ENCODE measurements at places on chromosomes 5 and 9. TPM values are rescaled to one million over a fixed set of nuclear protein-coding genes. Genes with fewer than 3 reads are reported as not detected.

DNA sequence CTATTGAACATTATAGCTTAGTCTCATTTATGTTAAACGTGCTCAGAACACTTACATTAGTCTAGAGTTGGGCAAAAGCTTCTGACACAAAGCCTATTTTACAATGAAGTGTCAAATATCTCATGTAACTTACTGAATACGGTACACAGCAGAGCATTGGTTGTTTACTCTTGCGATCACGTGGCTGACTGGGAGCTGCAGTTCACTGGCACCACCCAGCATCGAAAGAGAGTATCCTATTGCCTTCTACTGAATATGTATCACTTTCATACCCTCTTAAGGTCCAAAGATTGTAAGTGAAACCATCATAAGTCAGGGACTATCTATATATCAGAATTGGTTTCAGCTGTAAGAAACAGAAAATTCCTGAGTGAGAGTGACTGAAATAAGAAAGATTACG, 42.6 kb upstream of the OSMR start:
- DNase-seq, result no peak

DNA sequence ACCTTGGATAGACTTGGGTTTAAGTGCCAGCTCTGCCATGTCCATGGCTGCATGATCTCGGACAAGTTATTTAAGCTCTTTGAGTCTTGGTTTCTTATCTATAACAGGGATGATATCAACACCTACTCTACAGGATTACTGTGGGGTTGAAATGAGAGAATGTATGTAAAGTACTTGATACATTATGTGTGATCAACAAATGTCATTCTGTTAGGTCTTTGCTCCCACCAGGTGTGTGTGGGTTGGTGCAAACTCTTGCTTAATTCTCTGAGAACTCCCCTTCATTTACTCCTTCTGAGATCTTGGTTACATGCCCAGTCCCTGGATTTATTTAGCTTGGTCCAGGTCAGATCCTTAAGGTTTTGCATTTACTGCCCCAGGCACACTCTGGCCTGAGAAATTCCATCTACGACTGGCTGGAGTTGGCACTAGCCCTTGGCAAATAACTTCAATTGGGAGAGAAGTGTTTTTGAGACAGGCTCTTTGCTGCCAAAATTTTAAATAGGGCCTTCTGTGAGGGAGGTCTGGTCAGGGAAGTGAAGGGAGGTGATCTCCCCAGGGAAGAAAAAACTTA, 63.5 kb upstream of the KLF9 start:
- DNase-seq, result no peak

- peak; percentile 8 for DNase-seq
Measured at GRCh38 chr9:91930475-91930874, 19.6 kb downstream of the ROR2 start.

GRCh38 chr5:180050121-180050940, 21.2 kb downstream of the RNF130 start:
- no peak for DNase-seq

GRCh38 chr5:122480146-122480545, 168.1 kb downstream of the SNCAIP start:
- no peak for DNase-seq

The RNF180 gene
- 5.6 TPM for total RNA-seq

Measured in endothelial cell of umbilical vein (primary cell).